ENCODE measurements at places on chromosomes 4 and X. TPM values are rescaled to one million over a fixed set of nuclear protein-coding genes. Genes with fewer than 3 reads are reported as not detected.

The CFP gene
- total RNA-seq = 0.60 TPM

The SPANXC gene
- total RNA-seq = not detected

DNA sequence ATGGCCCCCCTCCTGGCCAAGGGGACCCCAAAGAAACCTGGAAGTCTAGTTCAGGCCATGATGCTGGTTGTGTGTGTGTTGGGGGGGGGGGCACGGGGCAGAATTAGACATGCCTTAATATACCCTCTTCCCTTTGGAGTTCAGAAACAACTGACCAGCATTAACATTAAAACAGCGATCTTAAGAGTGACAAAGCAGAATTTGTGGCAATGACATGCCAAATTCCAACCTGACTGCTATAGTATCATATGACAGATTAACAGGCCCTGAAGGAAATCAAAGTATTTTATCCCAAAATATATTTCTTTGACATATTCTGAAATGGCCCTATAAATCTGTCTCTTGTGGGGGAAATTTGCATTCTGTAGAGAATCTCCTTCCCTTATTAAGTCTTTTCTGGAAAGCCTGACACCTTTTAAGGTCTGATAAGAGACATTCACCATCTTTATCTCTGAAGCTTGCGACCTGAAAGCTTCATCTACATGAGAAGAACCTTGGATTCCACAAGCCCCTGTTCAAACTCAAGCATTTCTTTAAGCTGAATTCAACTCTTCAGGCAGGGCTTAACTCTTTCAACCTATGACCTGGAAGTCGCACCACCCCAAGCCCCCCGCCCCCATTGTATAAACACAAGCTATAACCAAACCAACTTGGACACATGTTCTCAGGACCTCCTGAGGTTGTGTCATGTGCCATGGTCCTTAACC, 40.2 kb downstream of the ABCB7 start:
- no peak for ATAC-seq

The HAND2 gene
- 11.4 TPM for total RNA-seq

DNA sequence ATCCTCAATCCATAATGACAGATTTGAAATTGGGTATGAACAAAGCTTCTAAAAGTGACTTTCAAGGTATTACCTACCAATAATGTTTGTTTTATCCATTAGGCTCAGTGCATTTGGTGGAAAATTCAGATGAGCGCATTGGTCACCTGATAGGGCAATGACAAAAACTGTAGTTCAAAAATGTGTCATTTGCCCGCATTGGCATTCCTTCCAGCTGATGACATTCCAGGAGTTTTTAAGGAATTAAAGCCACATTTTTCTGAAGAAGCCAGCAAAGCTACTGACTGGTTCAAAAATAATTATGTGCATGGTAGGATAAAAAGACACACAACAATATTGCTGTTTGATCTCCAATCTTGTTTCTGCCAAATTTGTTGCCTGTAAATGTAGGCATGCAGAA, 473.4 kb upstream of the CPEB2 start:
- ATAC-seq = no peak

GRCh38 chrX:45187731-45188130, 12.9 kb downstream of the DIPK2B start:
- ATAC-seq = no peak

The BEX2 gene
- total RNA-seq = 78.3 TPM

GRCh38 chr4:110198435-110199416, at the start of gene ELOVL6:
ELOVL6 (minus strand) TSS chr4:110198615; CDS start chr4:110198335, 280 bp downstream.
- ATAC-seq = peak; percentile 57

GRCh38 chr4:159201168-159201567, 98.3 kb downstream of the RAPGEF2 start:
- ATAC-seq = no peak

DNA sequence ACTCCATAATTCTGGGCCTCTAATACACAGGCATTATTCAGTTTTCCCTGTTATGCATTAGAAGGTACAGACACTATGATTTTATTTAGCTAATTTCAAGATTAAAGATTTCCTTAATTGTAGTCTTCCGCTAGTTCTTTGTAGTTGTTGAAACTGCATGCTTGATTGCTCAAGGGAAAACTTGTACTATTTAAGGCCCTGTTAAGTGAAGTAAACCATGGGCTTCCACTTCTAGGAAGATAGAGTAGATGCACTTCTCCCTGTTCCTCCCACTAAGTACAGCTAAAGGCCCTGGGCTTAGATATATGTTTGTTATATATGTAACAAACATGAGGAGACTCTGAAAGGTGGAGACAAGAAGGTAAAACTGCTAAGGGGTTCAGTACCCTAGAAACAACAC, 215.8 kb upstream of the LEF1 start:
- ATAC-seq = no peak

DNA sequence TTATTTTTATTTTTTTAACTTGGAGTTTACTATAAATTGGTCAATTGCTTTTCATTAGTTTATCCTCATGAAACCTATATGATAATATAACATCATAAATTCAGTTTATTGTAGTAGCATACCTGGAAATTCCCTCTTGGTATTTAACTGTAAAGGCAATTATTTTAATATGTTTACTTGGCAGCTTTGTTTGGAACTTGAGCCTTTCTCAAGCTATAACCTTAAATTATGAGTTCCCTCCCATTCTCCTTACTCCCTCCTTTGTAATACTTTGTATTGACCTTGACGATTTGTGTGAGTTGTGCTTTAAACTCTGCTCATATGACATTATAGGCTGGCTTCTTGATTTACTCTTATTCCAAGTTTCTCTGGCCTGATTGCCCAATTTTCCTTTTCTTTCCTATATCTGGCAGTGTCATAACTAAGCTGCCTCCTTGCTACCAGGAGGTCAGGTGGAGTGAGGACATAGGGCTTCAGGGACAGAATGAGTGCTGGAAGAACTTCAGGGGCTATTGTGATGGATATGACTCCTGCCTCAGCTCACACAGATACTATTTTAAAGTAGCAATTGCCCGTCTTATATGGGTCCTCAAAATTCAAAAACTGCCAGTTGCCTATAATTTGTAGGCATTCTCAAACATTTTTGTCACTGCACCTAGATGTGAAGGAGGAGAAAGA, 77.7 kb downstream of the RAP1GDS1 start:
- ATAC-seq = no peak

The SSR4 gene
- total RNA-seq = 389 TPM

GRCh38 chrX:24371391-24371972, 11.0 kb downstream of the SUPT20HL1 start:
- ATAC-seq = no peak

- peak; percentile 82 for ATAC-seq
Measured at GRCh38 chr4:166165829-166166420, 292.9 kb downstream of the TLL1 start.

DNA sequence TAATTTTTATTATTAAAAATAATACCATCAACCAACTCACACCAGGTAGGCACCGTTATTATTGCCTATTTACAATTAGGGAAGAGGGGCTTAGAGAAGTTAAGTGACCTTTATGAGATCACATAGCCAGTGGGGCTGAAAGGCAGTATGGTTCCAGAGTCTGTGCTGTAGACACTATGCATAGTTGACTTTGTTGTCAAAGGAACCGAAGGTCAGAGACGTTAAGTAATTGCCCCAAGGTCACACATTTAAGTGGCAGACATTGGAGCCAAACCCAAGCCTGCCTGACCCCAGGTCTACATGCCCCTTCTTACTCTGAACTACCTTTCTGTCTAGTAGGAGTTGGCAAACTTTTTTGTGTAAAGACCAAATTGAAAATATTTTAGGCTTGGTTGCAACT, 36.4 kb downstream of the RHOH start:
- ATAC-seq = no peak

GRCh38 chrX:52341493-52341892, 27.3 kb upstream of the XAGE2 start:
- ATAC-seq = no peak

All from motor neuron (in vitro differentiated cells).